ENCODE measurements at places on chromosomes 7 and 10.

- no peak for DNase-seq
Observed at GRCh38 chr10:7134448-7134847, 276.4 kb downstream of the SFMBT2 start.

DNA sequence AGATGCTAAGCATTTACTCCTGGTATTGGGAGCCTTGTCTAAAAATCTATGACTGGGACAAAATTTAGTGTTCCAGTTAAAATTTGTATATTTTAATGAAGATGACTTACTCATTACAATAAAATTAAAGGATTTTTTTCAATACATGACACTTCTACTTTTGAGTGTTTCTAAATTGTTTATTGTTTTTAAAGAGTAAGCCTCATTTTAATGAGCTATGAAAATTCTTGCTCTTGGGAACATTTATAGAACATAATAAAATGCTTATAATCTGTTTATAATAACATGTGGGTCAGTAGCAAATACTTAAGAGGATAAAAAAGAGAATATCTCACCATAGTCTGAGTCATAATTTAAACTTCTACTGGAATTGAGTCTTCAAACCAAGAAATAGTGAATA is 149.5 kb downstream of the PLCE1 start:
- DNase-seq = no peak

DNA sequence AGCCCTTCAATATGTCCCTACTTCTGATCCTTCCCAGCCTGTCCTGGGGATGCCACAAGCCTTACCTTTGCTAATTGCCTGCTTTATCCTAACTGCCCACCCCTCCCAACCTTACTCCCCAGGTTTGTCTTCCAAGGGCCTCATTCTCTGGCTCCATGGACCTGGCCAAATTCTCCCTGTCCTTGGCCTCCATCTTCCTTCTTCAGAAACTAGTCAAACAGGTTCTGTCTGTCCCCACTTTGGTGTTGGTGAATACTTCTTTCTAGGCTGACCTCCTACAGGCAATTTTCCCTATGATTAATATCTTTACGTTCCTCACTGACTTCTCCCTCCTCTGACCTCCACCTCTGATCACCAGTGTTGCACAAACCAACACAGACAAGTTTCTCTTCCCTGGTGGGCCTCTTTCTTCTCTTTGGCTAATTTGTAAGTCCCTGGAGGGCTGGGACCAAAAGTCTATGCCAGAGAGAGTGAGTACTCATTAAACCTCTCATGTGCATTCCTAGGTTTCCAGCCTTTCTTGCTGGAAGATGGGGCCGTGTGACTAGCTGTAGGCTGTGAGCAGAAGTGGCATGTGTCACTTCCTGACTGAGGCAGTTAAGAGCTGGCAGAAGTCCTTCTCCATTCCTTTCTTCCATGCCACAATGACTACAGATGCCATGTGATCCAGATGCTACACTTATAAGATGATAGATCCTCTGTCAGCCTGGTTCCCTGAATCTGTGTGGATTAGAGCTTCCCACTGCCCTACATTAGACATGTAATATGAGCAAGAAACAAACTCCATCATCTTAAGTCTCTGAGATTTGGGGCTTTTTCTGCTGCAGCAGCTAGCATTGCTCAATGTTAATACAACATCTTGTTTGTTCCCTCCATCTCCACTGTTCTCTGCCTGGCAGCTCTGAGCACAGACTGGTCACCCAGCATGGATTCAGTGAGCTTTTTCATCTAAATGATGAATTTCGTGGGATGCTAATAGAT is 382.7 kb downstream of the RPS24 start:
- DNase-seq = no peak

DNA sequence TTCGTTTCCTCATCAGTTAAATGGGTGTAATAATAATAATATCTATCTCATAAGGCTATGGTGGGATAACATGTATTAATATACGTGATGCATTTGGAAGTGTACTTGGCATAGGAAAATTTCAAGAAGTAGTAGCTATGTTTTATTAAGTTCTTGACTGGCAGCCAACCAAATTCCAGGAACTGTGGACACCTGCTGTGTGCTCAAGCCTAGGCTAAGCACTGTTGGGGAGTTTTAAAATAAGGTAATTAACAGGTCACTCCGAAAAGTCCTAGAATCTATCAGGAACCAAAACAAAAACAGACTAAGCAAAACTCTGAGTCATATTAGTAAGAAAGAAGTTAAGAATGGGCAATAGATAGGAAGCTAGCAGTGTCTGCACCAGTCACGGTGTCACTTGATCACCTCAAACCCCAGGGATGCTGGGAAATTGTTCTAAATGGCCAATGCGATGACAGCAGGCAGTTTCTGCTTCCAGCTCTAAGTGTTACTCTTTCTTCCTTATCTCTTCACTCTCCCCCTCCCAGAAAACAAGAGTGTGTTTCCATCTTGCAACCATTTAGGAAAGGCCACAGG is 92.0 kb upstream of the GDF10 start:
- no peak for DNase-seq

DNA sequence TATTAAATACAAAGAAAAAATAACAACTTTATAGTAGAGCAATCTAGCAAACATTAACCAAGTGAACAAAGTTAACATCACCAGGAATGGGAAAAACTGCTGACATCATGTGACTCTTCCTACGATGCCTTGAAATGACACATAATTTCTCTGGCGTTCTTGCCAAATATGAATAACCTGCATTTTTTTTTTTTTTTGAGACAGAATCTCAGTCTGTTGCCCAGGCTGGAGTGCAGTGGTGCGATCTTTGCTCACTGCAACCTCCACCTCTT is 126.5 kb upstream of the VKORC1L1 start:
- no peak for DNase-seq

GRCh38 chr7:18401757-18402156 is 93.8 kb upstream of the HDAC9 start:
- DNase-seq = no peak

GRCh38 chr7:2855386-2855785 is 11.3 kb upstream of the GNA12 start:
- DNase-seq = no peak

DNA sequence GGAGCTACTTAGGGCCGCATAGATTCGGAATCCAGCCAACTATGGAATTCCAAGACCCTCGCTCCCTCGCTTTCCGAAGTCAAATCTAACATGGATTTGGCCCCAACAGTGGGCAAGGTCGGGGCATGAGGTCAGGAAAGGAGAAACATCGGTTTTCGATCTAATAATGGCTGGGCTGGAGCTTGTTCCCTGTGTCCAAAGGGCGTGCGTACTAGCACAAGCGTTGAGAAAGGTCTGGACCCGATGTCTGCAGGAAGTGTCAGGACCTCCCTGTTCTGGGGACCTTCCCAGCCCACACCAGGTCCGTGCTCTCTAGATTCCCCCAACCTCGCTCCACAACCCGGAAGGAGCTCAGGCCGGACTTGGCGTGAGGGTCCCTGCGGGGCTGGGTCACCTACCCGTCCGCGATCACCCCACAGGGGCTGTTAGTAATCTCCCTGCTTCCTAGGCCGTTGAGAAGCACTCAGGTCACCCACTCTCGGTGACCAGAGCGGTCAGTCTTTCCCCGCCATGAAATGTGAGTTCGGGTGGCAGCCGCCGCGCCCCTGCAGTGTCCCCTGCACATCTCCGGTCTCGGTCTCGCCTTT is 4.8 kb downstream of the FEZF1 start:
- DNase-seq = no peak

Measured in cortex of kidney (tissue), 1 donor.